ENCODE measurements at places on chromosomes 6 and 20.

DNA sequence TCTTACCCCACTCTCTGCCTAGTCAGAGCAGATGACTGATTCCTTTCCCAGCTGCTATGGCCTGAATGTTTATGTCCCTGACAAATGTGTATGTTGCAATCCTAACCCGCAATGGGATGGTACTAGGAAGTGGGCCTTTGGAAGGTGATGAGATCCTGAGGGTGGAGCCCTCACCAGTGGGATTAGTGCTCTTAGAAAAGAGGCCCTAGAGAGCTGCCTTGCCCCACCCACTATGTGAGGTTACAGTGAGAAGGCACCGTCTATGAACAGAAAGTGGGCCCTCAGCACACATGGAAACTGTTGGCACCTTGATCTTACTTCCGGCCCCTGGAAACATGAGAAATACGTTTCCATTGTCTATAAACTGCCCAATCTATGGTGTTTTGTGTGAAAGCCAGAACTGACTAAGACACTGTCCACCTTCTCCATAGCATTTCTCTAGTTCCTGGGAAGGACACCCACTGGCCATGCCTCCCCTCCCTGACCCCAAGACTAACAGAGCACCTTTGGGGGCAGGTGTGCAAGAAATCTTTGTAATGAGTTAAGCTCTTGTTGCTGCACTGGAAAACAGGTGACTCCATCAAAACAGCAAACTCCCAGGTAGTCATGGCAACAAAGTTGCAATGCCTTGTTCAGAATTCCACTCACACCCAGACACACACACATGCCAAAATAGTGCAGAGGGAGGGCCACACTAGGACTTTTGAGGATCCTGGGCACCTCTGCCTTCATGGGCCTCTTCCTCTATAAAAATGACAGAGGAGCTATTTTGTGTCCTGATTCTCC lies 16.2 kb downstream of the GABRR2 start:
- no peak for DNase-seq

DNA sequence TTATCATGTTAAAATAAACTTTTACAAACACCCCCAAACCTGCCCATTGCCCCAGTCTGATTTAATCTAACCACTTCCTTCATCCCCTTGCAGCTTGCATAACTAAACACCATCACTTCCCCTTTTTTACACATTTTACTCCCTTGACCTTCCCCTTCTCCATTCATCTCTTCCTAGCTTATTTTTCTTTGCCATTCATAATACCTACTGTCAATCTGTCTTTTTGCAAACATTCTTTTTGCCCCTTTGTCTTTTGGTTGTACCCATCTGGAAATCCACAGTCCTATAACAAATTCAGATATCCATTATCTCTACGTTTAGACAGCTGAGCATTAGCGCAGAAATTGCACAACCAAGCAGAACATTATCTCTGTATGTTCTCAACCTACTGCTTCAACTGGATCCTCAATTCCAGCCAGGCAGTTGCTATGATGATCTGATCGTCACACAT lies 51.2 kb downstream of the C6orf52 start:
- no peak for DNase-seq

DNA sequence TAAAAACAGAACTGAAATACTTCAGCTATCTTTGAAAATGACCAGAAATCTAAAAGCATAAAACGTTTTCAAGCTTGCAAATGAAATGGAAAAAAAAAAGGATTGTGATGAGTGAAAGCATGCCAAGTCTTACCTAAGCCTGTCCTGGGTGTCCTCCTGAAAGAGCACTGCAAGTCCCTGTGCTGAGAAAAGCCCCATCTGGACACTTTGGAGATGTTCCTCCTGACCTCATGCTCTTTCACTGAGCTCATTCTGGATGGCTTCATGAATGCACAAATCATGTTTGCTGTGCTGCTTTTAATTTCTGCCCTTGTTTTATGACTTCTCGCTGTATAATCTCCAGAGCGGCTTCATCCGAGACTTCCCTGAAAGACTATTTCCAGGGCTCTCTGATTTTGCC lies 136.0 kb downstream of the SOD2 start:
- DNase-seq: no peak

- DNase-seq: no peak
These were observed 12.2 kb upstream of the AKIRIN2 start for GRCh38 chr6:87714093-87714842.

GRCh38 chr20:10454151-10454750 lies 19.1 kb downstream of the SLX4IP start:
- no peak for DNase-seq

DNA sequence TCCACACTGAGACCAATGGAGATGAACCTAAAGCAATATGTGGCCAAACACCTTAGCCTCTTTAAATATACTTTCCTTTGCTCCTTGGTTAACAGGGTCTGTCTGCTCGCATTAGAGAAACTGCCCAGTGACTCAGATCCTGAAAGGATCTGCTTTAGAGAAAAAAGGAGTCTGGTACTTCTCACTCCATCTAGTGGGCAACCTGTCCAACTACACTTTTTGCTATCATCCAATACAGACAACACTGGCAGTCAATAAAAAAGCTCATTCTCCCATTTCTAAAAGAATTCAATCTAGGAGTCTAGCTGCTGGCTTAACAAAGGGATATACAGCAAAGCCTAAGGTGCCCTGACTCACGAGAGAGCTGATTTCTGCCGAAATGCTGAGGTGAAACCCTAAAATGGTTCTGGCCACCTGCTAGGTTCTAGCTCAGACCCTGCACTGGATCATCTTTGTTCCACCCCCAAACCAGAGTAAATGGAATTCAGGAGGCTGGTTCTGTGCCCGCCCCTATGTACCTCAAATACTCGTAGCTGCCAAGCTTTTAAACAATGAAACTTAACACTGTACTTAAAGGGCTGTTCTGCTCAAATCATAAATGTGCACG lies 11.5 kb downstream of the GNL1 start:
- no peak for DNase-seq

DNA sequence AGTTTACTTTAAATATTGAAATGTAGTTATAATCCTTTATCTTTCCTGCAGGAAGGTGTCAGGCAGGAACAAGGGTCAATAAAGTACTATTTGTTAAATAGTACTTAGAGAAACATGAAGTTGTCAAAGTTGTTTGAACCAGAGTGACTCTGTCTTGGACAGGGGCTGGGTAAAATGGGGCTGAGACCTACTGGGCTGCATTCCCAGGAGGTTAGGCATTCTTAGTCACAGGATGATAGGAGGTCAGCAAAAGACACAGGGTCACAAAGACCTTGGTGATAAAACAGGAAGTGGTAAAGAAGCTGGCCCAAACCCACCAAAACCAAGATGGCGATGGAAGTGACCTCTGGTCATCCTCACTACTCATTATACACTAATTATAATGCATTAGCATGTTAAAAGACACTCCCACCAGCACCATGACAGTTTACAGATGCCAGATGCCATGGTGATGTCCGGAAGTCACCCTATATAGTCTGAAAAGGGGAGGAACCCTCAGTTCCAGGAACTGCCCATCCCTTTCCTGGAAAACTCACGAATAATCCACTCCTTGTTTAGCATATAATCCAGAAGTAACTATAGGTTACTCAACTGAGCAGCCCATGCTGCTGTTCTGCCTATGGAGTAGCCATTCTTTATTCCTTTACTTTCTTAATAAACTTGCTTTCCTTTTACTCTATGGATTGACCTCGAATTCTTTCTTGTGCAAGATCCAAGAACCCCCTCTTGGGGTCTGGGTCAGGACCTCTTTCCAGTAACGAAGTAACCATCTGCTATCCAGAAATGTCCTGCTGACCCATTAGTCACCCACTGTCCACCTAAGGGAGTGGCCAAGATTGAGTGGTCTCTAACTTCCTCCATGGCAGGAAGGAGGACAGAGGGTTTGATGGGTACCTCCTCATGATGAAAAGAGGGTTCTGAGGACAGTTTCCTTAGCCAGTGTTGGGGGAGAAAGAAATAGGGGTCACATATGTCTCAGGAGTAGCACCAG lies 19.6 kb downstream of the SLC22A2 start:
- DNase-seq: no peak

All from activated T-helper 1 cell treated with anti-CD3 and anti-CD28 coated beads, Interleukin-2, amount 50 U/mL, for 16 hours (primary cell).